ENCODE measurements at places on chromosomes 16 and 17.

- no peak for DNase-seq
These were observed 92.3 kb downstream of the PITPNC1 start for GRCh38 chr17:67469208-67469980.

GRCh38 chr17:44350733-44351226 is 5.7 kb downstream of the GRN start:
- peak; percentile 69 for DNase-seq

DNA sequence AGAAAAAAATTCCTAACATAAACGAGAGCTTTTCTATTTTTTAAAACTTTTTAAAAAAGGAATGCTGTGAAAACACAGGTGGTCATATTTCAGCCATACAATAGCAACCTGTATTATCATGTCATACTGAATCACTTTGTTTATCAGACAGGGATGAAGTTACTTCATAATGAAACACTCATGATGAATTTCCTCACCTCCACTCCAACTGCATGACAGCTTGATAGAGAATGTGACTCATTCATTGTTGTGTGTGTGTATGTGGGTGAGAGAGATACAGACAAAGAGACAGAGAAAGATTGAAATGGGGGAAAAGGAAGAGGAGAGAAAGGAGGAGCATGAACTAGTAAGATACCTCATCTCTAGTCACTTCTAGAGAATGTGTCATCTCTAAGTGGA is 109.0 kb downstream of the SYCE1L start:
- no peak for DNase-seq

DNA sequence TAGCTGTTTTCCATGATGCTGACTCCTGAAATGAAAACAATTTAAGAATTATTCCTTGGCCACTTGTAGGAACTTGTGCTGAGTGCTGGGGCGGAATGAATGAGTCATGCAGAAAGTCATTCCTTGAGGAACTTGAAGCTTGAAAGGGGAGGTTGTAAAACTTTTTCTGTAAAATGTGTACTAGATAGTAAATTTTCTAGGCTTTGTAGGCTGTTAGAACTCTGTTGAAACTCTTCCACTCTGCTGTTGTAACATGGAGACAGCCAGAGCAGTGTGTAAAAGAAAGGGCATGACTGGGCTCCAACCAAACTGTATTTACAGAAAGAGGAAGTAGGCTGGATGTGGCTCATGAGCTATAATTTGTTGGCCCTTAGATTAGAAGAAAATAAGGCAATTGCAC is 46.1 kb downstream of the ABCA8 start:
- DNase-seq: no peak

DNA sequence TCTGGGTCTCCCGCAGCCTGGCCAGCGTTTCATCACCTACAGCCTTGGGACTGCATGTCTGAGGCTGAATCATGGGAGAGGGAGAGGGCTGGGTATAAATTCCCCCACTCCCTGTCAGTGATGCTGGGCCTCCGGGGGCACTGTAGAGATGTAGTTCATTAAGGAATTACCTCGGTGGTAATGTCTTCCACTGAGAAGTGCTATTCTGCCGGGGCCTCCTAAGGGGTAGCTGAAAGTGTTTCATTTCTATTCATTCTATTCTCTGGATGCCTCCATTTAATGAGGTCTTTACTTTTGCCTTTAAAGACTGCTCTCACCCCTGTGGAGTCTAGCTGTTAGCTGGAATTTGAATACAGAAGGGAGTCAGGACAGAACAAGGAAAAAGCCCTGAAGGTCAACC is 116.4 kb upstream of the HS3ST4 start:
- DNase-seq: no peak

- DNase-seq: no peak
These were observed 23.1 kb upstream of the ITGAX start for GRCh38 chr16:31331807-31332301.

DNA sequence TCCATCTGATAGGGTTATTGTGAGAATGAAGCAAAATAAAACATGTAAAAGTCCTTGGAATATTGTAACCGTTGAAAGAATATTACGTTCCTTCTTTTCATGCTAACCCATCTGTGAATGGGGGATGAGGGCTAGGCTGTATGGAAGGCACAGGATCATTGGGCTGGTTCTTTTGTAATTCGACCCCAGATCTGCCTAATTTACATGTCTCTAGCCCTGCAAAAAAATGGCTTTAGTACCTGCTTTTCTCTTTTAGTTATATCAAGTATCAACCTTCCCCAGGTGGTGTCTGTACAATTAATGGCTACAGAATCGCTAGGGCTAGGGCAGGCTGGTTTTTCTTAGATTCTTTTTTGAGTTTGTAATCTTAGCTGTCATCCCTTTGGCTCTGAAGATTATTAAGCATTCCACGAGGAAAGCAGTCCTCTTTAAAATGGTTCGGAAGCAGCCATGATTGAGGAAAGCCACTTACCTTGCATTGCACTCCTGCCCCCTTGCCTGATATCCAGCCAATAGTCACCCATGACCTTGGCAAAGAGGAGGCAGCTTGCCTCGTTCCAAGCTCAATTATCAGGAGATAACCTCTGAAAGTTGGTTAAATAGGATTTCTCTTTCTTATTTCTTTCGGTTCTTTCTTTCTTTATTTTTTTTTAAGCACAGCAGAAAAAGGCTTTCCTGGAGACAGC is 153.9 kb upstream of the ZKSCAN2 start:
- no peak for DNase-seq

DNA sequence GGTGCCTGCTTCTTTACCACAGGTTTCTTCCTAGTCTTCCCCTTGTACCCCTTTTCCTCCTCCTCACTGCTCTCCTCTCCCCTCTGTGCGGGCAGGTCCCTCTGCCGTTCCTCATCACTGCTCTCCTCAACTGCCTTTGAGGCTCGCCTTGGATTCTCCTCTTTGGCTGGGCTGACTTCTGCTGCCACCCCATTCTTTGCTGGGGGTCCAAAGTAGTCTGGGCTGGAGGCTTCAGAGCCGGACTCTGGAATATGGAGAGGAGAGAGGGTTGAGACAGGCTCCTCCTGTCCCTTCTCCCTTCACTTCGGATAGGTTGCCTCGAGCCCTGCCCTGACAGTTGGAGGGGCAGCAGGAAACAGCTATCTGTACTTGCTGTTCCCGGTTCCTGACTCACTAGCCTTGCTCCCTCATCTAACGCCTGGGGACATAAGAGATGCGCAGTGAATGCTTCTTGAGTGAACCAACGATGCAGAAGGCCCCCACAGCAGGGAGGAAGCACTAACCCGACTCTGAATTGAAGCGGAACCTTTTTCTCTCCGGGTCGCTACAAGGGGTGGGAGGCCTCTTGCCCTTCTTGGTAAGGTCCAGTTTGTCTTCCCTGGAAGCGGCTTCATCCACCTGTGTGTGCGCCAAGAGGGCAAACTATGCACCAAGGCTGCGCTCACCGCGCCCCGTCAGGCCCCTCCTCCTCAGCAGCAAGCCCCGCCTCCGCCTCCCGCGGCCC is 655 bp downstream of the HIRIP3 start:
- DNase-seq: peak; percentile 83

- DNase-seq: no peak
These were observed 54.0 kb downstream of the ERN1 start for GRCh38 chr17:64075913-64076312.

- no peak for DNase-seq
These were observed 18.0 kb downstream of the PIK3R6 start for GRCh38 chr17:8849311-8850041.

- no peak for DNase-seq
These were observed 42.3 kb downstream of the FZD2 start for GRCh38 chr17:44599298-44600175.

DNA sequence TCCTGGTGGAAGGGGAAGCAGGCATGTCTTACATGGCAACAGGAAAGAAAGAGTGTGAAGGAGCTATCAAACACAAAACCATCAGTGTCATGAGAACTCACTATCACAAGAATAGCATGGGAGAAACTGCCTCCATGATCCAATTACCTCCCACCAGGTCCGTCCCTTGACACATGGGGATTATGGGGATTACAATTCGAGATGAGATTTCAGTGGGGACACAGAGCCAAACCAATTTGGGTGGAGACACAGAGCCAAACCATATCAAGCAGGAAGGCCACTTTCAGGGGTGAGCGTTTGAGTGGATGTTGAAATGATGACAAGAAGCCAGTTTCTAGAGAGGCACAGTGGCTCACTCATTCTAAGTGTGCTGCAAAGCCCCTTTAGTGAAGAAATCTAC is 143.8 kb downstream of the CPPED1 start:
- DNase-seq: no peak

GRCh38 chr17:801660-802059 is 19.5 kb downstream of the MRM3 start:
- no peak for DNase-seq

DNA sequence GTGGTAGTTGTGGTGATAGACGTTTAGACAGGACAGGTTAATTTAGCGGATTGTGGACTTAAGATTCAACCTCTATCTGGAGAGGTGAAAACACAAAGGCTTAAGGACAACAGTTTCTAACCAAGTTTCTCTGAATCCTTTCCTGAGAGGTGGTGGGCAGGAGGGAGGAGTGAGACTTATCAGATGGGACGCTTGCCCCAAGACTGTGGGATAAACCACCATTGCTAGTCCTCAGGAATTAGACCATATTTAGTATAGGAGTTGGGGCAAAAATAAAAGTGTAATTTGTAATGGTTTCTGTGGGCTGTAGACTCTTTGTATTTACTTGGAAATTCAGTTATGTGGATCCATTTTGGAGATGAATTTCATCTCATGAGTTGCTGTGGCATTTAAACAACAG is 6.6 kb downstream of the PDP2 start:
- no peak for DNase-seq

GRCh38 chr16:48734220-48734619 is 124.2 kb upstream of the N4BP1 start:
- DNase-seq: no peak

- no peak for DNase-seq
These were observed 14.0 kb upstream of the CCL2 start for GRCh38 chr17:34241062-34241461.

DNA sequence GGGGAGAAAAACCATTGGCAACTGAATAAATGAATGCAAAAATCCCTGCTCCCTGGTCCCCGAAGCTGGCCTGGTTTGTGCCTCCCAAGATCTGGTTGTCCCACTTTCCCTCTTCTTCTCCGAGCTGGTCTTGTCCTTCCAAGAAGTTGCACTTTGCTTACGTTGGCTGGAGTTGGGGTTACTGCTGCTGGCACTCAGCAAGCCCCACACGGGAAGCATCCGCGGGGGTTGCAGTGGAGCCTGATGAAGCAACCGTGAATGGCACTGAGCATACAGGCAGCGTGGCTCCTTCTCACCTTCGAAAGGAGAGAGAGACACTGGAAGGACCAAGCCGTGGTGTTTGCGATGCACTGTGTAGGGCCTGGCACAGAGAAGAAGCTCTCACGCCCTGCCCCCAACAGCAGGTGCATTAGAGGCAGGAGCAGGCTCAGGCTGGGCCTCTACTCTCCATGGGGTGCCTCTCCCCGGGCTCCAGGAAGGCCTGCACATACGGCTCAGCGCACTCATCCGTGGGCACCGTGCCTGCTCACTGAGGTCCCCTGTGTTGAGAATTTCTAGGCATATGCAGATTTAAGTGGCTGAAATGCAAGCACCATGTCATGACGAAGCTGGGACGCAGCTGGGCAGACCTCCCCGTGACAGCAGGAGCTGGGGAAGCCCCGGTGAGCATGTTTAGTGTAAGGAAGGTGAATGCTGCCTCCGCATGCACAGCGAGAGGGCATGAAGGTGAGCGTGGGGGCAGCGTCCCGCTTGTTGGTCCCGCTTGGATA is 12.1 kb downstream of the CA5A start:
- DNase-seq: no peak

GRCh38 chr16:72367851-72368250 is 195.9 kb upstream of the PMFBP1 start:
- DNase-seq: no peak

DNA sequence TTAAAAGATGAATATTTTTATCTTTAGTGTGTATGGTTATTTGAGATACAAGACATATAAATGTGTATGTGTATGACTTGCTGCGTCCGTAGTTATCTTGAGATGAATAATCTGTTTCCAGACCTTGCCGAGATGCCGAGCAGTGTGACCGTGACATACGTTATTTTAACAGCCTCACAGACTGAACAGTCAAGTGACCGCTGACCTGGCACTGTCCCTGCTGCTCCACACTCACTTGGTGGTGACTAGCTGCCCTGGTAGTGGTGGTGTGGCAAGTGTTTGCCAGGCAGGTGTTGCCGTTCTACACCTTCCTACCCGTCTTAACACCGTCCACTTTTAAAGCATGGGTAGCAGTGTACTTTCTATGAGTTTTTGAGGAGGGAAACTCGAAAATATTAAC is 5.0 kb downstream of the ZC3H18 start:
- DNase-seq: no peak

- no peak for DNase-seq
These were observed 31.3 kb upstream of the KRT17 start for GRCh38 chr17:41655611-41656111.

GRCh38 chr17:52376137-52376536 is 217.6 kb upstream of the CA10 start:
- no peak for DNase-seq
